ENCODE measurements at places on chromosomes 5 and 9.

GRCh38 chr5:28414619-28415018 lies 1376.2 kb upstream of the CDH9 start:
- DNase-seq, result no peak

DNA sequence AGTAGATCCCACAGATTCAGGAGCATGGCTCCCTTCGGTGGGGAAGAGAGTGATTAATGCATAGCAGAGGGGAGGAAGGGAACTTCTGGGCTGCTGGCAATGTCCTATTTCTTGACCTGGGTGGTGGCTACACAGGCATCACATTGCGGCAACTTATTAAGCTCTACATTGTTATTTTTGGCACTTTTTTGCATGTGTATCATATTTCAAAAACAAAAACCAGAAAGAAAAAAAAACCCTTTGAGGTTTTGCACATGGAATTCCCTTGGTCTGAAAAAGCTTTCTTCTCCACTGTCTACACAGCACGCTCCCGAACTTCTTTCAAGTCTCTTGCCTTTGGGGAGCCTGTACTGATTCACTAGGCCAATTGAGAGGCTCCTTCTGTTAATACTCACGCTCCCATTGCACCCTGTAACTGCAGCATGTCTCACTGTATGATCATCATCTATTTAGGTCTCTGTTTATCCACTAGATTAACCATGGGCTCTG lies 25.1 kb downstream of the CEMIP2 start:
- DNase-seq, result no peak

DNA sequence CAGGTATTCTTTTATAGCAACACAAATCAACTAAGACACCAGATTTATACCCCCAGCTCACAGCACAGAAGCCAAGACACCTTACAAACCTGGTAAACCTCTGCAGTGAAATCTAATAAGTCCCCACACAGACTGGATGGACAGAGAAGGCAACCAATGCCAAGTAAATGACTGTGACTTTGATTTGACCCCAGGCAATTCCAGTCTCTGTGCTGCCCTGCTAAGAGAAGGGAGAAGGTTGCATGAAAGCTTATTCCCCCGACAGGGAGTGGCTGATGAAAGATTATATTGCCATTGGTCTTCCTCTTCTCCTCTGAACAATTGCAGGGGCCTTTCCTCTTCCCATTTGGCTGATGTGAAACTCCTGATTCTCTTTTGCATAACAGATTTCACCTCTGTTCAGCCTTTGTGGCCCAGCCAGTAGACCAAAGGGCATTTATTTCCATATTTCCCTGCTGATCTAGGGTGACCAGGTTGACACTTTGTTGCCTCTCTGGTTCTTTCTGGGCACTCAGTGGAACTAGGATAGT lies 107.6 kb downstream of the ADRB2 start:
- no peak for DNase-seq

DNA sequence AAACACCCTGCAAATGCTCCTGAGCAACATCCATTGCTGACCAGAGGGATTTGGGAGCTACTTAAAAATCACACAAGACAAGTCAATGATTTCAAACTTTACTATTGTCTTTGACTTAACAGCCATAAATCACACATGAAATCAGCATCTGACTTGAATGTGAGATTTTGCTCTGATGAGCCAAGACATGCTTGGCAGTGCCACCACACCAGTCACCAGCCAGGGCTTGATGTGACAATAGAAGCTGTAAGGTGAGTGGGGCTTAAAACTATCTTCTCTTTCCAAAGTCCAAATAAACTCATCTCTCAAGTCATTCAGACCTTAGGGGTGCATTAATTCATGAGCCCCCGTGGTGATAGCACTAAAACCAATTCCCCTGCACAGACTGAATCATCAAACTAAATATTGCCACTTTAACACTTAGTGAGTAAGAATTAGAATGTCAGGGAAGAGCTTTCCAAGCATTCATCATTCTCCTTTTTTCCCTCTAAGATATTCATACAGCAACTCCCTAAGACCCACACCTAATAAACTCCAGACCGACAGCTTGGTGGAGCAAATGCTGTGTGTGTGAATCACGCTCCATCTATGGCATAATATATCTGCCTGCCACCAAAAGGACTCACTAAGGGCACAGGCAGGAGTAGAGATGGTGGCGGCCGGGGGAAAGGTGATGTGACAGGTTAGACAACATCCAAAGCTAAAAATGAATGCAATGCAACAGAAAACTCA lies 119.4 kb downstream of the SPOCK1 start:
- no peak for DNase-seq

DNA sequence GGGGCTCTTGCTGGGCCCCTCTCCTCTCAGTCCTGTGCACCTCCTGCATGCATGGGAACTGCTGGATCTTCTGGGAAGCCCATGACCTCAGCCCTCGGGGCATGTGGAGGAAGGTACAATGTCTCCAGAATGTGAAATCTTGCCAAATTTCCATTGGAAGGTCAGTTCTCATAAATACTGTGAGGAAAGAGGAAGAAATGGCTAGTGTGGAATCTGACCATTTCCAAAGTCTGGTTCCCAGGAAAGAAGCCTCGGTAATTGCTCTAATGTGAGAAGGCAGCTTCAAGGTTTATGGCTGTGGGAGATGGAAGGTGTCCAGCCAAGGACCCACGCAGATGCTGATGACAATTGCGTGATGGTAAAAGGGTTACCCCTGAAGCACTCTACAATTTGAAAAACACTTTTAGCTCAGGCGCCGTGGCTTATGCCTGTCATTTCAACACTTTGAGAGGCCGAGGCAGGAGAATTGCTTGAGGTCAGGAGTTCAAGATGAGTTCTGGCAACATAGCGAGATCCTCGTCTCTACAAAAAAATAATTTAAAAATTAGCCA lies 8.1 kb upstream of the IL17B start:
- DNase-seq, result no peak
